ENCODE measurements at places on chromosomes 2 and 18. TPM values are rescaled to one million over a fixed set of nuclear protein-coding genes. Genes with fewer than 3 reads are reported as not detected.

The CYBRD1 gene
- 2.1 TPM for total RNA-seq

DNA sequence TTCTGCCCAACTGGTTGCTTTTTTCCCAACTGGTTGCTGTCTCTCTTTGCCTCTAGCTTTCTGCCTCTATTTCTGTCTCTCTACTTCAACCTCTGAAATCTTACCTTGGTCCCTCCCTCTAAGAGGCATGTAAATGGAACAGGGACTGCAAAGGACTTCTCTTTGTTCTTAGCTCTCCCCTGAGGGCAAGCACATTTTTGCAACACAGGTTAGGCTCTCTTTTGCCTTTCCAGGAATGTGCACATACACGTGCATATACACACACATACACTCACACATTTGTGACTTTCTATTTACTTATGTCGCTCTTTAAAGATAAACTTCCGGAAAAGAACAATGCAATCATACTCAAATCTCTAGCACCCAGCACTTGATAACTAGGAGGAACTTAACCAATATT is 262.6 kb upstream of the DDX18 start:
- DNase-seq, result no peak

The POTEC gene
- total RNA-seq, result not detected

DNA sequence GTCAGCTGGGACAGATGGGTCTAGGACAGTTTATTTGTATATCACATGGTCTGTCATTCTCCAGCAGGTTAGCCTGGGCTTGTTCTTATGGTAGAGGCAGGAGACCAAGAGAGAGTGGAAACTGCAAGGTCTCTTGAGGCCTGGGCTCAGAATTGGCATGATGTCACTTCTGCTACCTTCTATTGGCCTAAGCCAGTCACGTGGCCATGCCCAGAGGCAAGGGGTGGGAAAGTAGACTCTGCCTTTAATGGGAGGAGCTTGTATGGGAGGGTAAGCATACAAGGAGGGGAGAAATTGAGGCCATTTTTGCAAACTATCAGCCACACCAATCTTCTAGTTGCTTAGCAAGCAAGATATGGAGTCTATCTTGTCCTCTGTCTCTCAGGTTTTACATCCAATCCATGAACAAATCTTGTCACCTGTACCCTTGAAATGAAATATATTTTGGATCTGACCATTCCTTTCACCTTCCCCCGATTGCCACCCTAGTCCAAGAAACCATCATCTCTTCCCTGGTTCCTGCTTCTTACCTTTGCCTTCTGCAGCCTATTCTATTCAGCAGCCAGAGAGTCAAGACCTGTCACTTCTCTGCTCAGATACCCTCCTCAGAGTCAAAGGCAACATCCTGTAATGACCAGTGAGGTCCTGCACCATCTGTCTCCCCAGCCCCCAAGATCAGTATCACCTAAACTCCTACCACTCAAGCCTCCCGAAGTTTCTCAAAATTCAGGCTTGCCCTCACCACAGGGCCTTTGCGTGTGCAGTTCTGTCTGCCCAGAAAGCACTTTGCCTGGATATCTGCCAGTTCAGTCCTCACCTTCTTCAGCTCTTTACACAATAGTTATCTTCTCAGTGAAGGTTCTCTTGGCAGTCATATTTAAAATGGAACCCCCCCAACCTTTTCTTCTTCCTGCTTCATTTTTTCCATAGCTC is 240.0 kb downstream of the LOXHD1 start:
- DNase-seq, result no peak

DNA sequence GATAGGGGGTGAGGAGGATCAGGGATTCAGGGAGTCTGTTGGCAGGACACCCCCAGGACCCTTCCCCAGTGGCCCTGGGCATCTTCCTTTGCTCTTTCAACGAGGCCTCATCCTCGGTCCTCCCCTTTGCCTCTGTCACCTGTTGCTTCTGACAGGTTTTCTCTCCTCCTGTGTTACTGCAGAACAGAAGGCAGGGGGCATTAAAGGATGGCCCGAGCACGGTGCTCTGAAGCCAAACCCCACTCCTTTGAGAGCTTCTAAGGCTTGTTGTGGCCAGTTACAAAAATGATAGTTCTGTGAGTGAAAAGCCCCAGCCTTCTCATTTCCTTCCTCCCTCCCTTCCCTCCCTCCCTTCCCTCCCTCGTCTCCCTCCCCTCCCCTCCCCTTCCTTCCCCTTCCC is 82.5 kb downstream of the THNSL2 start:
- DNase-seq, result no peak

The PSMG2 gene
- 49.9 TPM for total RNA-seq

DNA sequence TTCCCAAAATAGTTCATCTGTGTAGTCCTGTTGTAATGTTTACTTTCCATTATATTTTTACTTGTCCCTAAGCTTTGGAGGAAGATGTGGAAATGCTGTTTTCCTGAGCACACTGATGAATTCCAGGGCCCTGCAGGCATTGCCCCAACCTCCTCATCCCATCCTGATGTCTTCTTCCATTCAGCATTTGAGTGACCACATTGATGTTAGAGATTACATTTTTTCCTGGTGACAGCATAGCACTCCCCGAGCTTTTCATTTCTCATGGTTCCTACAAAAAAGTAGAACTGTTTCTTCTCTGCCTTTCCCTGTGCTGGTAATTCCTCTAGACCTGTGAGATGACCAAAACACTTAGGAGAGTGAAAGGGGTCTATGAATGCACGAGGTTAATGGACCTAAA is 4.8 kb downstream of the IL36A start:
- DNase-seq, result no peak

GRCh38 chr2:224910574-224910925 is 131.7 kb downstream of the DOCK10 start:
- DNase-seq, result no peak

- peak; percentile 84 for DNase-seq
Observed at GRCh38 chr2:181123798-181124231, 143.4 kb downstream of the UBE2E3 start.

The C2orf66 gene
- total RNA-seq, result not detected

The SLC20A1 gene
- 120 TPM for total RNA-seq

The FAM110C gene
- total RNA-seq, result 2.4 TPM

GRCh38 chr2:150640039-150640438 is 152.6 kb upstream of the RND3 start:
- DNase-seq, result no peak

DNA sequence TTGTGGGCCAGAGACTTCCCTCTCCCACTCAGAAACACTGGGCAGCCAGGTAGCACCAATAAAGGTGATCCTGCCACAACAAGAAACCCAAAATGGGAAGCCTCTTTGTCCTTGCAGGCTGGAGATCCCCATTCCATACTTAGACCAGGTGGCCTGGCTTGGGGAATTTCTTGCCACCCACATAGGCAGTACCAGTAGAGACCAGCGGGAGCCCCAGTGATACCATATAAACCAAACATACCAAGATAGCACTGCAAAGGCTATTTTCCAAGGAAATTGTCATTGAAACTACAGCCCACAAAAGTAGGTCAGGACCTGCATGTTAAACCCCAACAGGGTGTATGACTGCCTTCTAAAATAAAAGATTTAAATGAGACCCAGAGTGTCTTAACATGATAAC is 171.6 kb downstream of the DIS3L2 start:
- DNase-seq, result no peak

The PLGLB2 gene
- total RNA-seq, result 6.5 TPM

The MROH2A gene
- total RNA-seq, result not detected
